Daoy (cell line): ENCODE measurements at places on chromosomes 5 and 9.
A peak's percentile ranks its signal among the peaks of the same experiment; 100 is the strongest.

DNA sequence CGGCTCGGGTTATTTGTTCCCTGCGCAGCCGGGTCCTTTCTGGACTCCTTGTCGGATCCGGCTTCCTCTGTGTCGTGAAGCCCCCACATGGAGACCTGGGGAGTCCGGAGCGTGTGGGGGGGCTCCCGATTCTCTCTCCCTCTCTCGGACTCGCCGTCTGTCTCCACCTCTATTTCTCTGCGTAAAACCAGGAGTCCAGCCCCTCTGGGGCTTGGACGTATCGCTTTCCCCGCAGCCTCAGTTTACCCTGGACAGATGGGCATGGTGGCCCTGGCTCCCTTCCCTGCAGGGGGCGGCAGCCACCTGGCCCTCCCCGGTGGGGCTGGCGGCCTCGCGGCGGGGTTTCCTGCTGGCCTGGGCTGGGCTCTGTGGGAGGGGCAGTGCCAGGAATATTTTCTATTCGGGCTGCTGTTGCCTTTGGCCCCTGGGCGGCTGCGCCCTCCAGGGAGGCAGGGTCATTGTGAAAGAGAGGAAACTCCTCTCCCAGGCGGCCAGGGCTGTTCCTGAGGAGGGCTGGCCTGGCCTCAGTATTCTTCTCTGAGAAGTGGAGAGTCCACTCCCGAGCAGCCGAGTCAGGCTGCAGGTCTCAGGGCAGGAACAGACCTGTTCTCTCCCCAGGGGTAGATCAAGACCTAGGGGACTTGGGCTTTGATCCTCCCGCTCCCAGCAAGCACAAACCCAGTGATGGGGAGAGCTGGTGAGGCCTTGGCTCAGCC is 665 bp downstream of the ASS1 start:
- DNase-seq: peak; percentile 76

DNA sequence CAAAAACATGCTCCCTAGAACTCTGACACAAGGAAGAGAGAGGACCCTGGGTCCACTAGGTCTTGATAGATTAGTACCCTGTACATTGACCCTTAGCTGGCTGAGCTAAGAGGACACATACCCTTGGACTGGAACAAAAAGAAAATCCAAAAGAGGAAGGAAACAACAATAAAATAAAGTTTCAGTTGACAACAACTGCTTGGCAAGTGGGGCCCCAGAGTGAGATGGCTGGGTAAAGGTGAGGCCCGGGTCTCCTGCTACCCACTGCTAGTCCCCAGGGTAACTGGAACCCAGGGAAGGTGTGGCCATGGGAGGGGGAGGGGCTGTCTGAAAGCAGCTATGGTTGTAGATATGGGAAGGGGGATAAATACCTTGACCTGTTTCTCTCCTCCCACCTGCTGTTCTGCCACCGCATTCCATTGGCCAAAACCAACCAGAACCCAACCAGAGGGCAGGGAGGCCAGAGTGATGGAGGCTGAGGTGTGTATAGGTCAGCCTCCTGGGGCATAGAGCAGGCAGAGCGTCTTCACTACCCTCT is 11.7 kb downstream of the TAL2 start:
- no peak for DNase-seq

- no peak for DNase-seq
Measured at GRCh38 chr5:91378752-91379211, 4.3 kb downstream of the ARRDC3 start.

DNA sequence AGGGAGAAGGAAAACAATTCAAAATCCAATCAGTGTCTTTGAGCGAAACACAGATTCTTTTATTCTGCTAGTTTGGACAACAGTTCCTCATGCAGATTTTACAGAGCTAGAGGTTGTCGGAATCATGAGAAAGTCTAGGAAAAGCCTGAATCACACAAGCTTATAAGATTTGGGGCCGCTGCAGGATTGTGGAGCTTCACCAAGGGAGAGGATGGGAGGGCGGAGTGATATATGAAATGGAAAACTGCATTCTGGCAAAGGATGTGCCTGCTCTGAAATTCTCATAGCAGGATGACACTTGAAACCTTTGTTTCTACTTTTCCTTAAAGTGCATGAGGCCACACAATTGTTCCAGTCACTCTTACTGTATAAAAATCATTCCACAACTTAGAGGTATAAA is 134.3 kb downstream of the OR2K2 start:
- DNase-seq: no peak

DNA sequence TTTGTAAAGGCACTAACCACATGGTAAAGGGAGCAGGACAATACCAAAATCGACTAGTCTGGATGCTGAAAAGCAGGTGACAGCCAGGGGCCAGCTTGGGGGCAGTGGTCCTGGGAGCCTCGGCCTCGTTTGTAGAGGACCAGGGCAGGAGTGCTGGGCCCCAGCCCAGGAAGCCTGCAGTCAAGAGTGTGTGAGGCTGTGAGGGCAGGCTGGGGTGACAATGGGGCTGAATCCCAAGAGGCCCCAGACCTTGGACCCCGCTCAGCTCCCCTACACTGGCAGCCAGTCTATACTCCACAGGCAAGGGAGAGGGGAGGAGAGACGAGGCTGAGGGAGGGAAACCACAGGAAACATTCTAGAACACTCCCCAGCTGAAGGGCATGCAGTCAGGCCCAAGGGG is 2.6 kb upstream of the INPP5E start:
- DNase-seq: no peak

DNA sequence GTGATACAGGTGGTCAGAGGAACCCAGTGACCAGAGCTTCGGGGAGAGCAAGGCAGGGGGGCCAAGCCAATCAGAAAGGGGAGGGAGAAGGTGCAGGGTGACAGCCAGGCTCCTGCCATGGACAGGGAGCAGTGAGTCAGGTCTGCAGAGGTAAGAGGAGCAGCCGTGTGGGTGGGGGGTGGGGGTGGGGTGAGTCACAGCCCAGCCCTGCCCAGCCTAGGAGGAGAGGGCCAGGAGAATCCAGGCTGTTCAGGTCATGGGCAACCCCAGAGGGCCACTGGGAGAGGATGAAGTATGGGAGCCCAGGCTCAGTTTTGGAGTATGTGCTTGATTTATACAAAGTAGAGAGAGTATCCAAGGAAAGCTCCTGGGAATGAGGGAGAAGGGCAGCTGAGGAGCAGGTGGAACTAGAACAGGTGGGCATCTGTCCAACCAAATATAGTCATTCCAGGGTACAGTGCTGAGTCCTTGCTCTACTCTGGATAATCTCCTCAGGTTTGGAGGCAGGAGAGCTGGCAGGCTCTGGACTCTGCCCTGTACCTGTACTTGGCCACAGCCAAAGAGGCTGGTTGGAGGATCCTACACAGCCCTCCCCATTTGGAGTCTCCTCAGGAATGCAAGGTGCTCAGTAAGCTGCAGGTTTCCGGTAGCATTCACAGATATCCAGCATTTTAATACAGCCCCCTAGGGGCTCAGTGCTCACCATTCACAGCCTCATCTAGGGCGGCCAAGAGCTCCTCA is 1.6 kb downstream of the HBEGF start:
- DNase-seq: peak; percentile 90

GRCh38 chr5:93589152-93589828 is 6.3 kb downstream of the NR2F1 start:
- DNase-seq: no peak

DNA sequence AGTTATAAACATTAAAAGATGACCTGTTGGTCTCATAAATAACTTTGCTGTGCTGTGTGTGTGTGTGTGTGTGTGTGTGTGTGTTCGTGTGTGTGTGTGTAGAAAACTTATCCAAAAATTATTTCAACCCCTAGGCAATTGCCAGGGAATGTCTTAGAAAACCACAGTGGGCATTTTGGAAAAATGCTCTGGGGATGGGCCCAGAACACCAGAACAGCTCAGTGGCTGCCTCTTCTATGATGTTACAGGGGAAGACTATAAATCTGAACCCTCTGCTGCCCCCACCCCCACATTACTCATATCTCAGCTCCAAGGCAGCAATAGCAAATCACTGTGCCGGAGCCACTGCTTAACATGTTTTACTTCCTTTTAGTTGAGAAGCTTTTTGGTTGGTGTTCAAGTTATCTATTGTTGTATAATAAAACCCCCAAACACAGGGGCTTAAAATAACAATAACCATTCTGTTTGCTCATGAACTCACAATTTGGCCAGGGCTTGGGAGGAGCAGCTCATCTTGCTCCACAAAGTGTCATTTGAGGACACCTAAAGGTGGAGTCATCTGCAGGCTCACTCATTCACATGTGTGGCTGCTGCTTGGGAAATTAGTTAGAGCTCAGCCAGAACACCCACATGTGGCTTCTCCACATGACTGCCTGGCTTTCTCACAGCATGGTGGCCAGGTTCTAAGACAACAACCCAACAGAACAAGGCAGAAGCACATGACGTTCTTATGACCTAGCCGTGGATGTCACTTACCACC is 40.4 kb downstream of the ACTBL2 start:
- DNase-seq: peak; percentile 94

DNA sequence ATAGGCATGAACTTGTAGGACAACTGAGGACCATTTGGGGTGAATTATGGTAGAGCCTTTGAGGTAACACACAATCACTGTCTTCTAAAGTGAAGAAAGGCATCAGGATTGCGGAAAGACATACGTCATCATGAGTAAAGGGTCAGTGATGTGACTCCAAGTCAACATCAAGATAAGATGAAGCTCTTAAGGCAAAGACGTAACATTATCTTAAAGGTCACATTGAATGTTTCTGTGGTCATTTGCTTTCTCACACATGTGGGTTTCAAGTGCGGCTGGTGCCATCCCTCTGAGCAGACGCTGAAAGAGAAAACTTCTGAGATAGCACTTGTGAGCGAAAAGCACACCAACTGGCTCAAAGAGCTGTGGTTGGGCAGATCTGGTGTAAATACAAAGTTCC is 63.3 kb upstream of the GRAMD2B start:
- no peak for DNase-seq

DNA sequence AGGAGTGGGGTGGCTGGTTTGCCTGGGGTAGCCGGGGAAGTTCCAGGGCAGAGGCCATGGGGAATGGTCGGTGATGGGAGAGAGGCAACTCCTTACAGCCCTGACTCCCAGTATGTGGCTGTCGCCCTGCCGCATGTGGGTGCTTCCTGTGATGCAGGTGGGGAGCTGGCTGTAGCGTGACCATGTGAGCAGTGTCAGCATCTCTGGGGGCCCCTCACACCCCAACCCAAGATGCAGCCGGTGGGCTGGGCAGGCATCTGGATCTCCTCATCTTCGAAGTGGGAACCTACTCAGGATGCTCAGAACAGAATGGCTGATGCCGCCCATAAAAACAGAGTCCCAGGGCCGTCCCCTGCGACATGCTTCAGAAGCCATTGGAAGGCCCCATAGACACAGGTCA is 45.0 kb downstream of the BARX1 start:
- DNase-seq: no peak

DNA sequence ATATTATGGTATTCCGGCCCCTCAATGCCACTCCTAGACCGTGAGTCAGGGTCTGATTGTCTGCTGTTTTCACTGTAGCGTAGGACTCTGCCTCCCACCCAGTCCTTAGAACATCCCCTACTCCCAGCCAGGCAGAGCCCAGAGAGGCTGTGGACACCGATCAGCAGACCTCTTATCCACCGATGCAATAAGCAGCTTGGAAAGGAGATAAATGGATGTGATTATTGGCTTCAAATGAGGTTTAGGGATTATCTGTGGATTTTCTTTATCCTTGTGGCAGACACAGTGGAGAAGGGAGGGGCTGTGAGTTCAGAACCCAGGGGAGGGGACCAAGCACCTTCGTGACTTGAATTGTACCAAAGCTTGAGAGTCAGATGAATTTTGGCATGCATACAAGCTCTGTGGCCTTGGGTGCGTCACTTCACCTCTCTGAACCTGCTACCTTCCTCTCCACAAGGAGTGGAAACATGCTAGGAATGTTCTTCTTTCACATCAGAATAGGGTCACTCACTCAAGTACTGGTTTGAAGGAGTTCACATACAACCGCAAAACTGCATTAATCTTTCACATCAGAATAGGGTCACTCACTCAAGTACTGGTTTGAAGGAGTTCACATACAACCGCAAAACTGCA is 83.1 kb upstream of the CPLX2 start:
- DNase-seq: no peak

- peak; percentile 36 for DNase-seq
Measured at GRCh38 chr9:130167927-130168326, 4.3 kb upstream of the NCS1 start.
